ENCODE measurements at places on chromosomes 12 and 14.

DNA sequence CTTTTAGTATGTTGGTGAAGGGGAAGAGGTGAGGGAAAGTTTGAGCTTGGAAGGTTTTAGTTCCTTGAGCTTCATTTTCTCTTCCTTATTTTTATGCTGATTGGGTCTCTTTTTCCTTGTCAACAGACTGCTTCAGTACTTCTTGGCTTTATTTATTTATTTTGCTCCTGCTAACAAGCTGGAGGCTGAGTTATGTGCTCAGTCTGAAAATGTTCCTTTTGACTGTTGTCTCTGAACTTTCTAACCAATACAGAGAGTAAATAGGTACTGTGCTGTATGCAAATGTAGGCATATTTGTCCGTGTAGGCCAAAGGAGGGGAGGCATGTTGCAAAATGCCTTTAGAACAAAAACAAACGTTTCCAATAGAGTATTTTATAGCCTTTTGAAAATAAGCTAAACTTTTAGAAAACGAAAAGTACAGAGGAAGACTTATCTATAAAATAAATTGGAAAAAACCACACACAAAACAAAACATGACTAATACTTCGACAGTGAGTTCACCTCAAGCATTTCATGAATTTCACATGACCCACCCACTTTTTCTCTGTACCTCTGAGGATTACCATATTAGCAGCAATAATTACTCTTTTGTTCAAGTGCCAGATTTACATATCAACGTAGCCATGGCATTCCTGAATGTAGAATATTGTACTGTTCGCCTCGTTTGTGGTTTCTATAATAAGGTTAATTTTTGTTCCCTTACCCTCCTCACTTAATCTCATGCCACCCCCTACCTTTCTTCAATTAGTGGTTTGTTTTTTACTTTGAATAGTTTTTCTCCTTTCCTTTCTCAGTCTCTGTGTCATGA is 4.7 kb upstream of the CREBL2 start:
- DNase-seq, result no peak

GRCh38 chr12:56031987-56032386 is 9.7 kb upstream of the RPS26 start:
- no peak for DNase-seq

DNA sequence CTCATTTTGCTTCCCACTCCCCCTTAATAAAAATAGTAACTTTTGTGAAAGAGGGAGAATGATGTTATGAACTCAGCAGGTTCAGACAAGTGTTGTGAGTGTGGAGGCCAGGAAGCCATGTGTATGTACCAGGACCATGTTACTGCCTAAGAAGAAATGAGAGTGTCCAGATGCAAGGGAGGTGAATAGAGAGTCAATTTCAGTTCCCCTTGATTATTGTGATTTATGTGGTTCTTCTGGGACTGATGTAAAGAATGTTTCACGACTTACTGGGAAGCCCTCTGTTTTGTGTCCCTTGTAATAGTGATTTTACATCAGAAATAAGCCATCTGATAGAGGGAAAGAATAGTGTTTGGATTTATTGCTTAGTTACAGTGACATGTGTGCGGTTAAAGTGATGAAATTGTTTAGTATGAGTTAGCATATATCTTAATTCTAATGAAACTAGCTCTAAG is 32.5 kb downstream of the FBXO34 start:
- no peak for DNase-seq

- no peak for DNase-seq
Measured at GRCh38 chr14:95290021-95290420, 29.7 kb downstream of the CLMN start.

DNA sequence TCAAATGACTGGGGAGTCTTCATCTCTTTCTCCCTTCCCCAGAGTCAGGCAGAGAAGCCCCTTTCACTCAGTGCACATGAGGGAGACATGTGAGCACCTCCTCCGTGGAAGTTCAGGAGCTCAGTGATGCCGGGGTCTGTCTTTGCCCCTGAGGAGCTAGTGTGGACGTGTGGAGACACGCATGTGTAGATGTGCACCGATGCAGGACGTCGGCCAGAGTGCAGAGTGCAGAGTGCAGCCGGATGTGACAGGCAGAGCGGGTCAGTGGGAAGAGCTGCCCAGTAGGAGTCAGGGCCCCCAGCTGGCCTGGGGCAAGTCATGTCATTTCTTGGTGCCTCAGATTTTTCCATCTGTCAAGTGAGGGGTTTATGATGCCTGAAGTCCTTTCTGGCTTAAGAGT is 20.7 kb downstream of the TSPAN9 start:
- no peak for DNase-seq

DNA sequence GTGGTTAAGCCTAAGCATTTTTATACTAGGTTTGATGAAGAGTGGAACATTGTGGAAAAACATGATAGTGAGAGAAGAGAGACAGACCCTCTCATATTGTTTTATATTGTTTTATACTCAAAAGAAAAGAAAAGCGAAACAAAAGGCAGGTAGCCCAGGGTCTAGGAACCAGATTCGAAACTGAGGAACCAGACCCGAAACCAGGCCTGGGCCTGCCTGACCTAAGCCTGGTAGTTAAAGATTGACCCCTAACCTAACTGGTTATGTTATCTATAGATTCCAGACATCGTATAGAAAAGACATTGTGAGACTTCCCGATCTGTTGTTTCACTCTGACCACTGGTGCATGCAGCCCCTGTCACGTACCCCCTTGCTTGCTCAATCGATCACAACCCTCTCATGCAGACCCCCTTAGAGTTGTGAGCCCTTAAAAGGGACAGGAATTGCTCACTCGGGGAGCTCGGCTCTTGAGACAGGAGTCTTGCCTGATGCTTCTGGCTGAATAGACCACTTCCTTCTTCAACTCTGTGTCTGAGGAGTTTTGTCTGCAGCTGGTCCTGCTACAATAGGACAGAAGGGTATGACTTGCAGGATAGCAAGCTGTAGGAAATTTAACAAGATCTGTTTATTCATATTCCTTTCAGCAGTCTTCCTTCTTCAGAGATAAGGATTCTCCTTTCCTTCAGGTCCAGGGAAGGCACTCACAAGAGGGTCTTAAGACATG is 147.1 kb upstream of the PLEKHA5 start:
- DNase-seq, result no peak

DNA sequence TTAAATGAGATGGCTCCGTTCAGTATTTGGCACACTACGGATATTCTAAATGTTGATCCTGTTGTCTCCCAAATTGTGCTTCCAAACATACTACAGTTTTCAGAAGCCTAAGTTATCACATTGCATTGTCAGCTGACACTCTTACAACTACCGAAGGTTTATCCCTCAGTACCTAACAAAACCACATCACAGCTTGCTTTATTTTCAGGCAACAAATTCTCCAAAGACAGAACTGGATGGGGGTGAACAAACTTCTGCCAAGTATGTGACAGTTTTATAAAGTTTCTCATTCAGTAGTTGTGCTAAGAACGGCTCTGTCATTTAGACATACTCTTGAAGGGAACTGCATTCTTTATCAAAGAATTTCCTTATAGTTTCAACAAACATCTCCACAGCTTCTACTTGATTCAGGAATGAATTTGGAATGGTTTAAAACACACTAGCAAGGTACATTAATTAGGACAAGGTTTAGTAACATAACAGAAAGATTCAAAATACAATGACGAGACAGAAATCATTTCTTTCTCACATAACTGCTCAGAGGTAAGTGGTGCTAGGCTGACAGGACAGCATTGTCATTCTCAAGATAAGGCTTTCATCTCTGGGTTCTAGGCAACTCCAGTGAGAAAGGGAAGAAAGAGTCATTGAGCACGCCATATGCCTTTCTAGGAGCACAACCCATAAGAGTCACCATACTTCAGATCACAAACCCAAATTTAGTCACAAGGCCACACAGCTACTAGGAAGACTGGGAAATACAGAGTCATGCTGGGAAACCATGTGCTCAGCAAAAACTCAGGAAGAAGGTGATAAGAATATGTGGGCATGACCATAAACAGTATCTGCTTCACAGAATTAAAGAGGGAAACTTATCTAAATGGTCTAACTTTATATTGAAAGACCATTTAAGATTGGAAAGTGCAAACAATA is 100.7 kb downstream of the DUSP6 start:
- DNase-seq, result no peak

DNA sequence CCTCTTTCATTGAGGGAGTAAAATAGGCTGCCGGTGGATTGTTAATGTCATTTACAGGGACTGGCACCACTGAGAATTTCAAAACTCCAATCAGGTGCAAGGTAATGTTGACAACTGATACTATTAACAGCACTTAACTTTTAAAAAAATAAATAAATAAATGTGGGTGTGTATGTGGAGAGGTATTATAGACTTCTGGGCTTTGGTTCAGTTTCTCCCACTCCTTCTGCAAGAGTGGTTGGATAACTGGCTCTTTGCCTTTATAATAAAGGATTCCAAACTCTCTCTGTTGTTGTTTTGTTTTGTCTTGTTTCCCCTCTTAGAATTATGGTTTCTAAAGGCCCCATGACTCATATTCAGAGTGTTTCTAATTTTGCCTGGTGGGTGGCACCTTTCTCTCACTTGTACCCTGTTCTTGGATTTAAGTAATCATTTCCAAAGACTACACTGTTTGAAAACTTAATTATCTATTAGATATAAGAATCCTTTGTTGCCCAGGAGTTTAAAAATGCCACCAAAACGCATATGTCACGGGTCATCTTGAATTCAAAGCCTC is 151.6 kb upstream of the ARID2 start:
- DNase-seq, result no peak

Measured in CD4-positive, alpha-beta T cell treated with Interferon gamma for 1 hour (primary cell).